ENCODE measurements at places on chromosomes 5 and 9. TPM values are rescaled to one million over a fixed set of nuclear protein-coding genes. Genes with fewer than 3 reads are reported as not detected.
A peak's percentile ranks its signal among the peaks of the same experiment; 100 is the strongest.

Gene LRRC70
- total RNA-seq: 2.9 TPM

Gene PTGDS
- 9.7 TPM for total RNA-seq

Gene SPATA31D3
- total RNA-seq: not detected

Gene PTGER4
- 14.6 TPM for total RNA-seq

Gene IFT74
- total RNA-seq: 10.5 TPM

Gene ARHGEF28
- total RNA-seq: 37.7 TPM

Gene PTGR1
- 40.1 TPM for total RNA-seq

Gene ACOT12
- total RNA-seq: 1.1 TPM

Gene PCDHB12
- 2.3 TPM for total RNA-seq

Gene CNTNAP3
- 24.7 TPM for total RNA-seq

Gene MED27
- total RNA-seq: 15.7 TPM

DNA sequence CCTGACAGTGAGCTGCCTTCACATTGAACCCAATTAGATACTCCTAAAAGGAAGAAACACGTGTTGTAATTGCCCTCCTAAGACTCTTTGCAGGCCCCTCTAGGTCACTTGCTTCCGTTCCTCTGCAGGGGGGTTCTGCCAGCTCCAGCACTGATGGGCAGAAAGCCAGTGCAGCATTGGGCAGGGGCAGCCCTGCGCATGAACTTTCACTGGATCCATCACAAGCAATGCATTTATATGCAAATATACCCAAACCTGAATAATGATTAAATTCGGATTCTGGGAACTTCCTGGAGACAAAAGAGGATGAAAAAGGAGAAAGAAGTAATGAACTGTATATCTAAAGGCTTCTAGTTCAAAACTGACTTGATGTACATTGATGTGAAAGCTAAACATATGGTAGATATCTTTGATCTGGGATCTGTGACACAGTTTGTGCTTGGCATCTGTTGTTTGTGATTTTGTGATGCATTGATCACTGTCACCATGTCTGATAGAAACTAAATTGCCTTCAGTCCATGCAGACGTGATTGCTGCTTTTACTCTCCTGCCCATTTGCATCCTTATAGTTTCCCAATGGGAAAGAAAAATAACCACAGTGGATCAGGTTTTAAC lies 313.4 kb downstream of the DEPDC1B start:
- no peak for DNase-seq

GRCh38 chr5:82986404-82986803 lies 90.8 kb downstream of the TMEM167A start:
- DNase-seq: no peak

DNA sequence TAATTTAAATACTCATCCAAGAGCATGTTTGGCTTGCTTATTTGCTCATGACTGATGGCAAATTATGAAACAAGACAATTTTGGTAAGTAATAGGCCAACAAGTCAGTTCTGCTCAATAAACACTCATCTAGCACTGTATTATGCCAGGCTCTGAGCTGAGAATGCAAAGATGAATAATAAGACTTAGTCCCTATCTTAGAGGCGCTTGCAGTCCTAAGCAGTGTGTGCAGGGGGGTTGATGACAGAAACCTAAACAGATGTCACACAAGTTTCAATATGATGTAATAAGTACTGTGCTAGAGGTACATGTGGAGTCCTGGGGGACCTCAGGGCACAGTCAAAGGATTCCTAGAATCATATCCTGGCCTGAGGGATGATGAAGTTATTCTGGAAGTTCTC lies 287.6 kb upstream of the ADRA1B start:
- DNase-seq: no peak

- no peak for DNase-seq
Measured at GRCh38 chr5:173479711-173480110, 136.7 kb downstream of the BOD1 start.

GRCh38 chr5:67104859-67105258 lies 91.7 kb downstream of the CD180 start:
- DNase-seq: no peak

DNA sequence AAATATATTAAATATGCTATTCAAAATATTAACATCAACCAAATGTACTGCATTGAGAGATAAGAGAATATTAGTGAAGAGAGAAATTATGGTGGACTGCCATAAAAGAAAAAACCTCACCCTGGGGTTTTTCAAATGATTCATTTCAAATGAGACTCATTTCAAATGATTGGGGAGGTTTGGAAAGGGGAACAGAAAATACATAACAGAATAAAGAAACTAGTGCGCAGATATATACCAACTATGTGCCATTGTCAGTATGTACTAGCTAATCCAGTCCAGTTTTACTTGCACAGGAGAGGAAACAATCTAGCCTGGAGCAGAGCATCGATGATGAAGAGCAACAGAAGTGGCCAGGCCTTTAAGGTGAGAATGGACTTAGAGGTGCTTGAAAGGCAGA lies 651.6 kb upstream of the RORB start:
- DNase-seq: no peak

DNA sequence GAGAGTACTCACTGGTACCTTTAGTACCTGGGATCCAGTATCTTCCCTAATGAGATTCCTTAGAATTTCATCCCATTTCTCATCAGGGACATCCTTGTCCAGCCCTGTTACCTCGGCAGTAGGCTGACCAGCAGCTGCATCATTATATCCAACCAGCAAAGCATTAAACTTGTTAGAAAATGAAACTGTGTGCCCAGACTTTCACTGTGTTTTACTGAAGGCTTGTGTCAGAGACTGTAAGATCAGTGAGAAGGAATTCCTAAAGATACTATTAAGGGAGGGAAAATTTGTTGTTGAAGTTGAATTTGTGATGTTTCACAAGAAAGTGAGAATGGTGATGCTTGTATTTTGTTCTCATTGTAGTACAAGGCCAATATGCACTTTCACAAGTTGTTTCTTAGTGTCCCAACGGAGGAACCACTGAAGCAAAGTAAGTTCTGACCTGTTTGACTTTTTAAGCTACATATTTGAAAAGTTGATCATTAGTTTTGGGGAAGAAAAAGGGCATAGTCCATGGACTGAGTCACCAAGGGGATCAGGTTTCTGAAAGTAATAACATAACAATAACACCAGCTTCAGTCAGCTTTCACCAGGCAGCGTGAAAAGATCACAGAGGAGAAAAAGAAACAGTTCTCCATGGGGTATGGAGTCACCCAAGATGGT lies 48.8 kb downstream of the GRAMD2B start:
- no peak for DNase-seq

DNA sequence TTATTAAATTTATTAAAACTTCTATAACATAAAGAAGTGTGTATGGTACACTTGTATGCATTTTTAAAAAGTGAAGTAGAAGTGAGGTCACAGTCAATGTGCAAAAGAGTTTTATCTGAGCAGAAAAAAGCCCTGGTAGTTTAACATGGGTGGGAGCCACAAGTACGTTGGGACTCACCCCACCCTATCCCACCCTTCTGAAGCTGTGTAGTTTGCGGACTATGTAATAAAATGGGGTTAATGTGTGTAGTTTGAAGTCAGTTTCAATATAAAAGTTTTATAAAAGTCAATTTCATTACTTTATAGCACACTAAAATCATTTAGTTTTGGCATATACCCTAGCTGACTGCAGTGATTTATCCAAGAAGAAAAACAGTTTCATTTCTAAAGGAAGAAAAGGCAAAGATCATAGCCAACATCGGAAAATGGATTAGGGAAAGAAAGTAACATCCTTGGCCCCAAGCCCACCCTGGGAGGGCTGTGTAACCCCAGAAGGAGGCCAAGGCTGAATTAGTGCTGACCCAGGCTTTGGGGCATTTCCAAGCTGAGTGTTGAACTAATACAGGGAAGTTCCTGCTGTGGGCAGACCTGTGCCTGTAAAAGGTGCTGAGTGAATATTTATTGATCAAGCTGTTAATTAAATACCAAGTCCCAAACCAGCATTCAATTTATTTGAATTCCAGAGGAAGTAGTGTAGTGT lies 398.6 kb upstream of the ADAMTSL1 start:
- DNase-seq: no peak

DNA sequence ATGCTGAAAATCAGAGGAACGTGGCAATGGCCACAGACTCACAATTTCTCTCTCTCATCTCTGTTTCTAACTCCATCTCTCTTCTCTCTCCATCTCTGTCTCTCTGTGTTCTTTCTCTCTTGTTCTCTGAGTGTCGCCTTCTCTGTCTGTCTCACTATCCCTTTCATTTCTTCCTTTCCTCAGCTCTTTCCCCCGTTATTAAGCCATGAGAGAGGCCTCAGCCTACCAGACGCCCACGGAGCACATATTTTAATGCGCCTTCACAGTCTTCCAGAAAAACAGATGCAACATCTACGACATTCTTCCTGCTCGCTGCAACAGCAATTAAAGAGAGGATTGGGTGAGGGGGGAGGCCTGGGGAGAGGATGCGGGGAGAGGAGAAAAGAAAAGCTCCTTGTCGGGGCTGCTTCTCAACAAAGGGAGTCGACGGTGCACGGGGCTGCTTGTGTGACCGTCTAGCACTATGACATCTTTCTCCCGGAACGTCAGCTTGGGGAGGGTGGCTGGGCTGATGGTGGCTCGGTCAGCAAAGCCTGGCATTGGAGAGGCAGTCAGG lies 37.7 kb upstream of the NEURL1B start:
- DNase-seq: no peak

DNA sequence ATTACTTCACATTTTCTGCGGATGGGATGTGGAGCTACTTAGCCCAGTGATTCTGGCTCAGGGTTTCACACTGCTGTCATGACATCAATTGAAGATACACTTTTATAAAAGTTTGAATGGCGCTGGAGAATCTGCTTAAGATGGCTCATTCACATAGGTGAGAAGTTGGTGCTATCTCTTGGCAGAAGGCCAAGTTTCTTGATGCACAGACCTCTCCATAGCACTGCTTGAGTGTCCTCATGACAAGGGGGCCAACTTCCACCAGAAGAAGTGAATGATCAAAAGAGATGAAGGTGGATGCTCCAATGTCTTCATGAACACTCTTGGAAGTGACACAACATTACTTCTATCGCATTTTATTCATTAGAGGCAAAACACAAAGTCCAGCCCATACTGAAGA lies 403.7 kb upstream of the CCNG1 start:
- DNase-seq: no peak

DNA sequence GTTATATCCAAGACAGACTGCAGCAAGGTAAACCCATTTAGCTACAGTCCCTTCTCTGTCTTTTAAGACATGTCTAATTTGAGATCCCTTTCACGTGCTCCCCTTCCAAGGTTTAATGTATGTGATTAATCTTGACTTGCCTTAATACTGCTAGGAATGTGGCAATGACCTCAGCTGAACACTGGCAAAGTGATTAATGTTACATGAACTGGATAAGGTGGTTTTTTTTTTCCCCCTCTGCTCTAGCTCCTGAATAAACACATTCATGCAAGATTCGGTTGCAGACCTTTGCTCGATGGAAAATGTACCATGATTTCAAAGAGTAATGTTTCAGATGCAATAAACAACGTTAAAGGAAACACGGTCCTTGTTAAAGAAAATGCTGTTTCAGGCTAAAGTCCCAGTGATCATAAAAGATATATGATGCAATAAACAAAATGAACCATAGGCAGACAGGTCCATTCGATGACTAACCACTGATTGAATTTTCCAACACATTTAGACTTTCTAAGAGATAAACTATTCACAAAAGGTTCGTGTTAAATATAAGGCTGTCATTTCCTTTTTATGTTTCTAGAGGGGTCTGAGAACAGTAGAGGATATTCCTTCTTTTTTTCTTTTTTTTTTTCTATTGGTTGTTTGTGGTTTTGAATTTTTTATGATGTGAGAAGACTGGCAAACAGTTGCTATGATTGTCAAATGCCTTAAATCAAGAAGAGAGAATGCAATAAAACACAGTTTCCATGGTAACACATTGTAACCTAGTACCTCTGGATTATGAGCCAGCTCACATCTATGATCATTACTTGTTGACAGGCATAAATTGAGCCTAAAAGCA lies 44.7 kb upstream of the ZNF608 start:
- no peak for DNase-seq

DNA sequence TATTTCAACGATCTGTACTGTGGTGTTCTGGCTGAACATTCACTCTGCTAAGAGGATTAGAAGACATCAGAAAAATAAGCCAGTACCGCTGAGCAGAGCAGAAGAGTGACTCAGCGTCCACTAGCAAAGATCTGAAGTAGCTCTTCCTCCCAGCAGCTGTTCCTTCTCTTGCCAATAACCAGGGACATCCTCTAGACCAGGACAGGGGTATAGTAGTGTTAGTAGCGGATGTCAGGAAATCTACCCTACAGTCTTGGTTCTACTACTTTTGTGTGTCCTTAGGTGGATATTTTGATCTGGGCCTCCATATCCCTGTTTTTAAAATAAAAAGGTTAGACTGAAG lies 103.6 kb downstream of the TSSK1B start:
- no peak for DNase-seq

GRCh38 chr9:81234924-81235610 lies 454.3 kb downstream of the TLE1 start:
- no peak for DNase-seq

DNA sequence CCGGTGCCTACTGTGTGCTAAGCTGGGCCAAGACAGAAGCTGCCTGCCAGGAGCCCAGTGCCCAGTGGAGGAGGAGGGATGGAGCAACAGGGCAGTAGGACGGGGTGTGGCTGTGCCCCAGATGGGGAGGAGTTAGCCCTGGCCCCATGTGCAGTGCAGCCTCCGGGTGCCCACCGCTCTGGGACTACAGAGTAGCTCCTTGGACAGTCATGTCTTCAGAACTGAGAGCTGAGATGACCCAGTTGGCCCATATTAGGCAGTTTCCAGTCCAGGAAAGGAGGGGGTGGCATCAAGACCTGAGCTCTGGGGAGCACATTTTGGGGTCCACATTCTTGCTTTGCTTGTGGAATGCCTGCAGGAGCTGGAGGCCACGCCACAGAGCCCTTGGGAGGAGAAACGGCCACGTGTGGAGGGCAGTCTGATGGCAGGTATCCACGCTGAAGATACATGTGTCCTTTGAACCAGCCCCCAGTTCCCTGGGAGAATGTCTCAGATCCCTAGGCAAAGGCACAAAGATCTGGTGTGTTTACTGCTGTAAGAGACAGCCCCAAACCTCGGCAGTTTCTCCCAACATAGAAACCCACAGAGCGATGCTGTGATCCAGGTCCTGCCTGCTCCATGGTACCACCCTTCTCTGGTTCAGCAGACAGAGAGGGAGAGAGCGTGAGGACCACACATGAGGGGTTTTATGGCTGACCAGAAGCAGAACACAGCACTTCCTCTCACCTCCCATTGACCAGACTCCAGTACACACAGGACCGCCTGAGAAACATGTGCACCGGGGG lies 46.8 kb upstream of the FCN1 start:
- peak; percentile 76 for DNase-seq

DNA sequence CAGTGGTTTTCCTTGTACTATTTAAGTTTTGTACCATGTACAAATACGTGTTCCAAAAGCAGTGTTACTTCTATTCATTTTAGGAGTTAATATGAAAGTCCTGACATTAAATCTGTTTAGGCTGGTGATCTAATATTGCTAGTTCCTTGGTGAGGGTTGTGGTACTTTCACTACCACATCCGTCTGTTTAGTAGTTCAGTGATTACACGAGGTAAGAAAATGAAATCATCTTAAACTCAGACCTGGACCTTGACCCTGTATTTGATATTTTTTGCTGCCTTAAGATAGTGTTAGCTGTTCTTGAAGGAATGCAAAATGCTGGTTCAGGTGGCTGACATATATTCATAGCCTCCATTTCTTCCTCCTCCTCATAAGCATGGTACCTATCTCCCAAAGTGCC lies 50.3 kb downstream of the MTAP start:
- DNase-seq: no peak

- no peak for DNase-seq
Measured at GRCh38 chr9:21837501-21837900, 35.1 kb downstream of the MTAP start.

Measured in lower leg skin (tissue), 4 donors.